ENCODE measurements at places on chromosomes 5 and 9.
A peak's percentile ranks its signal among the peaks of the same experiment; 100 is the strongest.

- no peak for DNase-seq
Observed at GRCh38 chr5:143132739-143133138, 270.7 kb downstream of the NR3C1 start.

GRCh38 chr9:129357773-129358245, 179.7 kb upstream of the IER5L start:
- no peak for DNase-seq

DNA sequence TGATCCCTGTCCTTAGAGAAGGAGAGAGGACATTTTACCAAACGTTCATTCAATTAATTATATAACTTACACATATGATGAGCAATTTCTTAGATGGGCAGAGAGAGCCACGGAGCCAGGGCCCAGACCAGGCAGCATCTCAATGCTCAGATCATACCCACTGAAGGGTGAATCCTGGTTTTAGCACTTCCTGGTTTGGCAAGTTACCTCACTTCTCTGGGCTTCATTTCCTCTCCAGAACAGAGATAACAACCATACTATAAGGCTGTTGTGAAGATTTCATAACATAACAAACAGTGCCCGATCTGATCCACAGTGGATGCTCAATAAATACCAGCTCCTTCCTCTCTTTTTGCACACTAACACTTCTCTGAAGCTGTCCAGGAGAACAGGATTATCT, 271.1 kb downstream of the DENND1A start:
- DNase-seq: no peak

GRCh38 chr5:113127021-113127420, 150.4 kb downstream of the DCP2 start:
- no peak for DNase-seq

GRCh38 chr9:125374443-125375309, 113.0 kb downstream of the GAPVD1 start:
- DNase-seq: peak; percentile 66

DNA sequence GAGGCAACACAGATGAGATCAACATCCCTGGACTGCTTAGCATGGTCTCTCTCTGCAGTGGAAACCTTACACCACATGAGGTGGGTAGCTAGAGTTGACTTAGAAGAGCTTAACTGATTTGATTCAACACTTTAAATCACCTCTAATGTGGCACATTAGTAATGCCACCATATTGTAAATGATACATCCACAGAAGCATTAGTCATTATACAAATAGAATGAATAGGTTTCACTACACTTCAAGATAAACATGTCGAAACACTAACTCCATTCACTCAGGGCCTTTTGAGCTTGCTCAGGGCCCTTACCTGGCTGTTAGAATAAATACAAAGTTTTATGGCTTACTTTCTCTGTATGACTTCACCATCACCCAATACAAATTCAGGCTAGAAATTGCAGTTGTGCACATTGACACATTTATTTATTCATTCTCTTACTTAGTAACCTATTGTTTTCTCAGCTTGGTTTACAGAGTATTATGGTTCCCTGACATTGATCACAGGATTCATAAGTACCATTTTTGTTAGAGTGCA, 9.3 kb upstream of the SMAD5 start:
- DNase-seq: no peak

GRCh38 chr5:158116965-158117364, 258.0 kb upstream of the CLINT1 start:
- no peak for DNase-seq

GRCh38 chr5:96648023-96648422, 14.2 kb upstream of the CAST start:
- no peak for DNase-seq

Measured in progenitor cell of endocrine pancreas (in vitro differentiated cells).